ENCODE measurements at places on chromosomes 2 and 18. TPM values are rescaled to one million over a fixed set of nuclear protein-coding genes. Genes with fewer than 3 reads are reported as not detected.

- no peak for DNase-seq
Measured at GRCh38 chr18:23671564-23671963, 8.9 kb upstream of the ANKRD29 start.

DNA sequence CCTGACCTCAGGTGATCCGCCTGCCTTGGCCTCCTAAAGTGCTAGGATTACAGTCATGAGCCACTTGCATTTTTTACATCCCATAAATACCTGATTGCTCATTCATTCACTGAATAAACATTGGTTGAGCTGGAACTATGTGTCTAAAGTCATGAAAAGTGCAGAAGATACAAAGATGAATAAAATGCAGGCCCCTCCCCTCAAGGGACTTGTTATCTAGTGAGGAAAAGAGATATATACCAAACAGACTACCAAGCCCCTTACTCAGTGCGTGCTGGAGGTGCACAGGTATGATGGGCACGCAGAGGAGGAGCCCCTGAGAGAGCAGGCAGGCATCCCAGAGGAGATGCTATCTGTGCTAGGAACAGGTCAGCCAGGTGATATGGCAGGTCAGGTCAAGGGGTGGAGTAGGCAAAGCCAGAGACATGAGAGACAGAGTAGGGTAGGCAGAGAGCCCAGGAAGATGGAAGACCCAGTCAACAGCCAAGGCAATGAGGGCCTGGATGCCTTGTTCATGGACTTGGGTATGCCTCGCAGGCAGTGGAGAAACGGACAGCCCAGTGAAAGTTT, 7.7 kb downstream of the FHL2 start:
- no peak for DNase-seq

DNA sequence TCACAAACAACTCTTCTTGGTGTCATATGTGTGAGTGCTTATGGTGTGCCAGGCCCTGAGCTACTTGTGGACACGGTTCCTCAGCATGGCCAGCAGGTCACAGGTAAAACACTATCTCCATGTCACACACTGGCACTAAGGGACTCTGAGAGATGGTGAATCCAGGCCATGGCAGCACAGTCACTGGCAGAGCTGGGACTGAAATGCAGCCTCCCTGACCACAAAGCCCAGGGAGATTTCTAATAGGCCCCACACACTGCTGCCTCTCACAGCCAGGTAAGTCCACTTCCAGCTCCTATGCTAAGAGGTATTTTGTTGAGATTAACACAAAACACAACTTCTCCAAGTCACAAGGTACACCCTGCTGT, 92.0 kb downstream of the ACTR2 start:
- peak; percentile 72 for DNase-seq

DNA sequence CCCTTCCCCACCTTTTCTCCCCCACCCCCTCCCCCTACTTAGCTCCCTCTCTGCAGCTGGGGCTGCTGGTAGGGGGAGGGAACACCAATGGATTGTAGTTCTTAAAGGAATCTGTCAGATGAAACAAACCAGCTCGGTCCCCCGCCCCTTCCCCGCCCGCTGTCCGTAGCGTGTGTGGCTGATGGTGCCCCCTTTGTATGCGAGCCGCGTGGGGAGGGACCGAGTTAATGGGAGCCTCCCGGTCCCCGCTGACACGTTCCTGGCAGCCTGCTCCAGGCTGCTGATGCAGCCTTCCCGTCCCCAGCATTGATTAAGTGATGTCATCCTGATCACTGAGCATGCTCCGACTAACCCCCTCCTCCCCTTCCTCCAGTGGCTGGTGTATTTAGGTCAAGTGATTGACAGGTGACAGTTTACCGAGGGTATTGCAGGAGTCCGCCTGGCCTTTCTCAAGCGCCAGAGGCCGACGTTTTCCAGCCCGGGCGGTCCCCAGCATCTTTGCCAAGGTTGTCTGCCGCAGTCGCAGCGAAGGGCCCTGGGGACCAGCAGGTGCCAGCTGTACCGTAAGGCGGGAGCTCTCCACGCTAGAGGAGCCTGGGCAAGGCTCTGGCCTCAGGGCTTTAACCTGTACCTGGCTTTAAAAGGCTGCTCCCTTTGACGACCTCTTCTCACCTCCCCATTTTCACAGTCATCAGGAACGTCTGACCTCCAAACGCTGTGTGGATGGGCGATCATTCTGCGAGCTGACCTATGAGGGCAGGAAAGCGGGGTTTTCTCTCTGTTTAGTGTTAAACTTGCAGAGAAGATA, 1.8 kb downstream of the KIF5C start:
- DNase-seq: no peak

ANKRD62 gene
- not detected for total RNA-seq

DNA sequence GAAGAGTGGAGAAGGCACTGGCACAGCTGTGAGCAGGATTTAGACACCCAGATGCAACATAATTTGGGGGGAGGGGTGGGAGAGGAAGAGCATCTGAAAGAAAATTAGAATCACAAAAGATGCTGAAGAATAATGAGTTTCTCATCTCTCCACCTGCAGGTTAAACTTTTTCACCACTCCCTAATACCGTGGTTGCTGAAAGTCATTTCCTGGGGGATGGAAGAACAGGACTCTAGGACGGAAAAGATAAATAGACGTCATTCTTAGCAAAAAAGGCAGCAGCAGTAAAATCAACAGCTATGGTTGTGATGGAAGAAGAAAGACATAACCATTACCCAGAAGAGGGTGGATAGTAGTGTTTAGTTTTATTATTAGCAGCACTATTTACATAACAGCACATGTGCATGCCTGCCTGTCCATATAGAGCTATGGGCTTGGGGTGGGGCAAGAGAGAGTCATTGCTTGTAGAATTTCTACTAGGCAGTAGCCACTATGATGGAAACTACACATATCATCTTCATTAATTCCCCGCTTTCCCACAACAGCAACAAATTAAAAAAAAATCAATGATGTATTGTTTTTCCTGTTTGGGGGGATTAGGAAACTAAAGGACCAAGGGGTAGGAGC, 212.2 kb downstream of the TRIB2 start:
- DNase-seq: no peak

- DNase-seq: no peak
Measured at GRCh38 chr18:1976484-1976883, 594.8 kb downstream of the METTL4 start.

CD302 gene
- 46.9 TPM for total RNA-seq

DNA sequence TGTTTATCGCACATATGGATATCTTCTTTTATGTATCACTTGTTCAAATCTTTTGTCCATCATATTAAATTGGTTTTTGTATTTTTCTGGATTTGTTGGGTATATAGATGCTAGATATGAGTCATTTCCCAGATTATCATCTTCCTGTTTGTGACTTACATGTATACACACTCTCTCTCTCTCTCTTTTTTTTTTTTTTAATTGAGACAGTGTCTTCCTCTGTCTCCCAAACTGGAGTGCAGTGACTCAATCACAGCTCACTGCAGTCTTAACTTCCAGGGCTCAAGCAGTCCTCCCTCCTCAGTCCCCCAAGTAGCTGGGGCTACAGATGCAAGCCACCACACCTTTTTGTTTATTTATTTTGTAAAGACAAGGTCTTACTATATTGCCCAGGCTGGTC, 43.8 kb downstream of the XIRP2 start:
- DNase-seq: no peak

MRPL33 gene
- 349 TPM for total RNA-seq

GRCh38 chr2:206804326-206804725, 38.9 kb downstream of the FASTKD2 start:
- no peak for DNase-seq

- DNase-seq: no peak
Measured at GRCh38 chr2:176334729-176335128, 65.5 kb downstream of the MTX2 start.

DNA sequence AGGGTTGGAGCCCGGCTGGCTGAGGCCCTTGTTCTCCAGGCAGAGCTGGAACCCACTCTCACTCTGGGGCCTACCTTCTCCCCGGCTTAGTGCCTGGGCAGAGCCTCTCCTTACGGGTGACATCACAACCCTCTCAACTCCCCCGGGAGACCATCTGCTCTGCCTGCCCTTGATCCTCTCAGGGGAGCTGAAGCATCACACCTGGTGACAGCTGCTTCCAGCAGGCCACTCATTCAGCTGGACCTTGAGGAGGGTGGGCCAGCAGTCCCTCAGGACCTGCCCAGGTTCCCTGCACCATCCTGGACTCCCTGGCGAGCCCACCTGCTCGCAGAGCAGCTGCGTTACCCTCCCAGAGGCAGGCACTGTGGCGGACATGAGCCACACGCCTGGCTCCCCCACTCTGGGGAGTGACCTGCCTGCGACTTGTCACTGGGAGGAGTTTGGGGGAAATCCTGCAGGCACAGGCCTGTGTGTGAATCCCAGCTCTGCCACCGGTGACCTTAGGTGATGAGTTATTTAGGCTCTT, 13.1 kb downstream of the HS6ST1 start:
- no peak for DNase-seq

- no peak for DNase-seq
Measured at GRCh38 chr18:27118973-27119372, 66.1 kb downstream of the CHST9 start.

AKAIN1 gene
- not detected for total RNA-seq

CCDC85A gene
- total RNA-seq: 5.8 TPM

TUBB8B gene
- not detected for total RNA-seq

DNA sequence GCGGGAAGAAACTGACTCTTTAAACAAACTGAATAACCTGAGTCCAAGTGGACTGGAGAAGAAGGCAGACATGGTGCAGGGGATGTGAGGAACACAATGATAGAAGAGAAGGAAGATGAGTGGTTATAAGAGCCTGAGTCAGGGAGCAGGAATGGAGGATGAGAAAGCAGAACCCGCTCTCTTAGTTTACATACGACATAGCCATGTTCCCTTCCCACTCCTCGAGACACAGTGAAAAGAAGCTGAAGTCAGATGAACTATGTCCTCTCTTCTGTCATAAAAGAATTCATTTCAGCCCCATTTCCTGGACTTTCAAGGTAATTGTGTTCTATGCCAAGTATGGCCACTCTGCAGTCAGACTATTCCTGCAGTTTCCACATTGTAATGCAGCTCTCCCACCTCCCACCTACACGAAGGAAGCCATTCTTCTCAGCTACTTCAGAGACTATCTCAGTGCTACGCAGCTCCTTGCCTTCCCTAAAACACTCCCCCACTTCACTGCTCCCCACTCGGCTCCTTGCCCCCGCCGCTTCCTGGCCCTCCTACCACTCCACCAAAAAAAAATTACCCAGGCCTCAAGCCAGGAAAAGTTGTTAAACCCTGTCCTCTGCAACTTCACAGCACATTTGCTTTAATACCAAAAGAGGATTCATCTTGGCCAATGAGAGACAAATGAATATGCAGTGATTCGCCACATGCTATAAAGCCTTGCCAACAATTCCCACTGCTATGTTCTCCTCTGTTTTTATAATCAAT, 323.4 kb upstream of the EPHA4 start:
- no peak for DNase-seq

Measured in esophagus muscularis mucosa (tissue), 4 donors.